ENCODE measurements at places on chromosomes 3 and 15. TPM values are rescaled to one million over a fixed set of nuclear protein-coding genes. Genes with fewer than 3 reads are reported as not detected.

DNA sequence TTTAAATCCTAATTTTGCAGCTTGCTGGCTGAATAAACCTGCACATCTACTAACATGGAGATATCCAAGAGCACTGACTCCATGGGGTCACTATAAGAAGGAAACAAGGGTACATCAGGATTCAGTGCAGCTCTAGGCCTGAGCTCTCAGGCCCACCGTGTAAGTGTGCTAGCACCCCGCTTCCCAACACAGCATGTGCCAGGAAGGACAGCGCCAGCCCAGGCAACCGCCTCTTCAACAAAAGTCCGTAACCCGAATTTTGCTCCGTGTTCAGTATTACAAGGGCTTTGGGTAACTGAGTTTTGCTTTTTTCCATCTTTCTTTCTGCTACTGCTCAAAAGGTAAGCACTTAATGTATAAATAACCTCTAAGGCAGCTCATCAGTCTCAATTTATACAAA, 89.8 kb downstream of the LRIG1 start:
- no peak for DNase-seq

Gene CCDC80
- total RNA-seq: not detected

- no peak for DNase-seq
These were observed 11.3 kb upstream of the XRN1 start for GRCh38 chr3:142459096-142459495.

- no peak for DNase-seq
These were observed 188.1 kb upstream of the CHRM5 start for GRCh38 chr15:33780011-33780768.

GRCh38 chr3:194161131-194162045, 25.4 kb downstream of the HES1 start:
- DNase-seq: no peak

- DNase-seq: no peak
These were observed 34.0 kb upstream of the LEKR1 start for GRCh38 chr3:156792114-156792513.
